Stimulated activated CD8-positive, alpha-beta memory T cell treated with anti-CD3 and anti-CD28 coated beads, Interleukin-4, amount 100 ng/mL, for 1 hour (primary cell): ENCODE measurements at places on chromosomes 7 and 10.

- DNase-seq: no peak
Observed at GRCh38 chr7:82631998-82632397, 188.4 kb upstream of the CACNA2D1 start.

- DNase-seq: no peak
Observed at GRCh38 chr7:12620371-12620770, 49.9 kb downstream of the SCIN start.

GRCh38 chr10:23310404-23310803 is 34.2 kb downstream of the C10orf67 start:
- no peak for DNase-seq

GRCh38 chr7:79308192-79308591 is 145.3 kb downstream of the MAGI2 start:
- no peak for DNase-seq

- no peak for DNase-seq
Observed at GRCh38 chr7:25781704-25782103, 370.3 kb upstream of the NFE2L3 start.

GRCh38 chr7:30829471-30829870 is 58.3 kb downstream of the MINDY4 start:
- no peak for DNase-seq

DNA sequence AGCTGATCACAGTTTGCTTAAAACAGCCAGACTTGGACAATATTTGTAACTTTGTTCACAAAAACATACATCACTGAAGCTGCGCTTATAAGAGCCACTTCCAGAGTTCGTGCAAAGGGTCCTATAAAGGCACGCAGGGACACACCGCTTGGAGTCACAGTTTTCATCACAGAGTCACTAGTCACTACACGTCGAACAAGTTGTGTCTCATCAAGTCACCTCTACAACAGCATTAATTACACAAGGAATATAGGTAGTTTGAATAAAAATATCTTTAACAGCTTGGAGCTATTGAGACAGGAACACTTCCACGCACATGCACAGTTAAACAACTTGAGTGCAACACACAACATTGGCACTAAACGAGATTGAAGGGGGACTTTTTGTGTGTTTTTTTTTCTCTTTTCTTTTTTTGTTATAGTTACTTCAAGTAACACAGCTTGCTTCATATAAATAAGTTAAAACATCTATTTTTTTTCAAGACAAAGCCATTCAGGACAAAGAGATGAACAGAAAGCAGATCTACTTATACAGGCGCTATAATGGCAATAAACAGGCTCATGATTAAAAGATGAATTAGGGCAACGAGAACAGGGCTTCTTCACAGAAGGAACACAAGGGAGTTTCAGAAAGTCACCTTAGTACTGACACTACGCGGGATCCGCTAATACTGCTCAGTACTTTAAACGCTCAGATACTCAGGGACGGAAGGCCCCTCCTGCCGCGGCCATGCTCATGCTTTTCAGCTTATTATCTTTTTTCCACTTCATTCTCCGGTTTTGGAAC is 2.2 kb downstream of the HOXA5 start:
- DNase-seq: no peak

GRCh38 chr7:127536741-127537140 is 48.7 kb downstream of the GCC1 start:
- DNase-seq: no peak

GRCh38 chr7:106180721-106181120 is 68.6 kb upstream of the SYPL1 start:
- DNase-seq: no peak

GRCh38 chr7:149821191-149822148 is 16.7 kb upstream of the ZNF862 start:
- DNase-seq: no peak

GRCh38 chr10:119706521-119707278 is 19.1 kb upstream of the INPP5F start:
- no peak for DNase-seq

- DNase-seq: no peak
Observed at GRCh38 chr7:98830972-98831548, 38.8 kb downstream of the TMEM130 start.

- DNase-seq: no peak
Observed at GRCh38 chr7:91787931-91788330, 92.6 kb downstream of the MTERF1 start.

DNA sequence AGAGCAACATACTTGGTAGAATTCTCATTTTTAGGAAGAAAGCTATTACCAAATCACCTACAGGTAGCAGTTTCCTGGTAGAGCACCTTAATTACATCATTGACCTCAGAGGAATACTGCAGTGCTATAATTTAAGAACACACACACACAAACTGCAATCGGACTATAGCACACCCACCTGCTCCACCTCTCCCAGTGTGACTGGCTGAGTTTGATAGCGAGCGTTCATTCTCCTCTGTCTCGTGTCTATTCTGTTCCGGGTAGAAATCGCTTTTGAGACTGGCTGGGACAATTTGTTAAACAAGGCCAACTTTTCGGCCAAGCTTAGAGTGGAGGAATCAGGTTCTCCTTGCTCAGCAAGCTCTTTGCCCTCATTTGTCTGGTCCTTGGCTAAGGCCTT is 110.5 kb downstream of the SVIL start:
- DNase-seq: no peak
